ENCODE measurements at places on chromosomes 1 and 21.

- no peak for DNase-seq
Measured at GRCh38 chr1:154501423-154502065, 475 bp upstream of the TDRD10 start.

GRCh38 chr1:223074445-223075300 is 68.4 kb downstream of the TLR5 start:
- no peak for DNase-seq

- DNase-seq, result no peak
Measured at GRCh38 chr1:192832492-192832891, 23.7 kb downstream of the RGS2 start.

- no peak for DNase-seq
Measured at GRCh38 chr1:218886101-218886871, 287.4 kb upstream of the LYPLAL1 start.

GRCh38 chr21:34181431-34182039 is 108.2 kb downstream of the MRPS6 start:
- no peak for DNase-seq
